ENCODE measurements at places on chromosomes 12 and 14.

DNA sequence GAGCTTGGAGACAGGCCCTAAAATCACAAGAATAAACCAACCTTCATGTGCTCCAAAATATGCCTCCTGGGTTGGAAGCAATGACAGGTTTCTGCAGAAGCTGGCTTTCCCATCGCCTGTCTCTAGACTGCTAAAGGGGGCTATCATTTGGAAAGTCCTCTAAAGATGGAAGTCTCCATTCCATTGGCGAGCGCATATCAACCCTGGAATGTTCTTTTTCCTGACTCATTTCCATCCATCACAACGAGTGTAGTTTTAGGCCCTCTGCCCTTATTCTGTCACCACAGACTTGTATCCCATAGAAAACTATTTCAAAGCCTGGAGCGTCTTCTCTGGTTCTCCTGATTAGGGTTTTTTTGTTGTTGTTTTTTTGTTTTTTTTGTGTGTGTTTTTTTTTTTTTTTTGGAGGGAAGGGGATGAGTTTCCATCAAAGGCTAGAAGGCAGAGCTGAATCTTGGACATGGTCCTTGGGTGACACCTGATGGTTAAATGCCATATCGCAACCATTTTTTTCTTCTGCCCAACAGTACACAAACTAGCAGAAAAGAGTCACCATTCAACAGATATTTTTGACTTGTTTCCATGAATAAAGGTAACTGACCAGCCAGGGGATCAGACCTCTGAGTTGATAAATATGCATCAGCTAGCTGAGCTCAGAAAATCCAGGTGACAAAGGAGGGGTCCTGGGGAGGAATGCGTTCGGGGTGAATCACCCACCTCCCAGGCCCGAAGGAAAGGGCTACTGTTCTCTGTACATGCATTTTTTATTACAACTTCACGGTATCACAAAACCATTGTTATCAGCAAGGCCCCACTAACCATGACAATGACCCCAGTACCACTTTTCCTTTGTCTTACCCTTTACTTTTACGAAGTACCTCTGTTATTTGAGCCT lies 40.5 kb downstream of the KCNA5 start:
- DNase-seq = no peak

GRCh38 chr12:114762490-114763110 lies 78.6 kb upstream of the TBX3 start:
- DNase-seq = no peak

- DNase-seq = no peak
Observed at GRCh38 chr14:69034612-69035262, 55.6 kb upstream of the ACTN1 start.

DNA sequence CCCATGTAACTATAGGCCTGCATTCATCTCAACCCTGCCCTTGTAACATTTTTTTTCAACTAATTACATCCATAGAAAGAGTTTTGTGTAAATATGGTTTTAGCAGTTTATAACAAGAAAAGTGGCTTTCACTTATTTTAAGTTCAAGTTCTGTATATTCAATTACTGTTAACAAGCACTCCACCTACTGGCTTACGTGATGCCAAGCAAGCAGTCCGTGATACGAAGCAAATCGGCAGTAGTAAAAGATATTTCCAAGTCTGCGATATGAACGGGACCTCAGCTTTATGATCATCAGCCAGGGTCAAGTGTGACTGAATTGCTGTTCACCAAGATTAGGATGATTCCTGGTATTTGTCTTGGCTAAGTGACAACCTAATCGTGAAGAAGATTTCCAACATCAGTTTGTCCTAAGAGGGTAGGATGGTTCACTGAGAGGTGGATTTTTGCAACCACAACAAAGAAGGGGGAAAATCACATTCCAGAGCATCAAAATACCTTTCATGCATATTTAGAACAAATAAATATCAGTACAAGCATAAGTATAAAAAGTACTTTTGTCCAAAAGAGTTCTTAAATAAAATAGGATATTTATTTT lies 456.2 kb downstream of the FOXG1 start:
- DNase-seq = no peak

- no peak for DNase-seq
Observed at GRCh38 chr12:31868965-31869364, 90.2 kb upstream of the RESF1 start.

- peak; percentile 81 for DNase-seq
Observed at GRCh38 chr12:2341871-2342270, 289.1 kb downstream of the CACNA1C start.

DNA sequence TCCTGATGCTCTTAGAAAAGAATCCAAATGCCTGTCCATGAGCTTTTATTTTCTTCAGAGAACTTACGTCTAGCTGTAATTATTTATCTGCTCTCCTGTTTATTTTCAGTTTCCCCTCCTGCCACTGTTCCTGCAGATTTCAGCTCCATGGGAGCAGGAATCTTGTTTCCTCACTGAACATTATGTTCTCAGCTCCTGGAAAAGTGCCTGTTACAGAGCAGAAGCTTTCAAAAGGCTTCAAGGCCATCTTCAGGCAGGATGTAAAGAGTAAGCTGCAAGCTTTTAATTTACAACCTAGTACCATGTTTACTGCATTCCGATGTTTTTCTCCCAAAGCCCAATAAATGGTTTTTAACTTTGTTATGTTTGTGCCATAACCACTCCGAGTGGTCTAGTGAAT lies 98.4 kb upstream of the BTG1 start:
- DNase-seq = no peak

- DNase-seq = no peak
Observed at GRCh38 chr12:91729543-91729942, 416.1 kb downstream of the BTG1 start.

DNA sequence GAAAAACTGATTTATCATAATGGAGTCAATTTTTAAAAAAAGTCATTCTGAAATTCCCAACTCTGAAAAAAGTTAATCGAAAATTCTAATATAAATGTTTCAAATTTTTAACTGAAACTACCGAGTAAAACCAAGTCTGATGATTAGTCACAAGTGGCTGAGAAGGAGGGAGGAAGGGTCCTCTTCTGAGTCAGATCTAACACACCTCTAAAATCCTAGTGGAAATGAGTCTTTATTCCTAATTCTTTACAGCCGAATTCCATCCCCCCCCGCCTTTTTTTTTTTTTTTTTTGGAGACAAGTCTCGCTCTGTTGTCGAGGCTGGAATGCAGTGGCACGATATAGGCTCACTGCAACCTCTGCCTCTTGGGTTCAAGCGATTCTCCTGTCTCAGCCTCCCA lies 37.9 kb downstream of the RAD9B start:
- no peak for DNase-seq

DNA sequence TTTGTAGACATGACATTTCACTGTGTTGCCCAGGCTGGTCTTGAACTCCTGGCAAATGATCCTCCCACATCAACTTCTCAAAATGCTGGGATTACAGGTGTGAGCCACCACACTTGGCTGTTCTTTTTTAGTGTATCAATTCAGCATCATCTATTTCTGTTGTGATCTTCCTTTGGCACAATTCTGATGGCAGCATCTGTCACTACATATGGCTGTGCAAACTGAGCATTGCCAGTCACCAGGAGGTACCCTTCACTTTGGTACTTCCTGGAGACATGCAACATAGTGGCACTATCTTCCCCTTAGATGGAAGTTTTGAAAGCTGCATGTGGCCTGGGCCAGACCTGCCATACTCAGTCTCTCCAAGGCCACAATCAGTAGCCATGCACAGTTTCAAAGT lies 467.1 kb upstream of the TMPO start:
- no peak for DNase-seq

GRCh38 chr14:104642540-104642868 lies 37.9 kb upstream of the TMEM179 start:
- DNase-seq = no peak

DNA sequence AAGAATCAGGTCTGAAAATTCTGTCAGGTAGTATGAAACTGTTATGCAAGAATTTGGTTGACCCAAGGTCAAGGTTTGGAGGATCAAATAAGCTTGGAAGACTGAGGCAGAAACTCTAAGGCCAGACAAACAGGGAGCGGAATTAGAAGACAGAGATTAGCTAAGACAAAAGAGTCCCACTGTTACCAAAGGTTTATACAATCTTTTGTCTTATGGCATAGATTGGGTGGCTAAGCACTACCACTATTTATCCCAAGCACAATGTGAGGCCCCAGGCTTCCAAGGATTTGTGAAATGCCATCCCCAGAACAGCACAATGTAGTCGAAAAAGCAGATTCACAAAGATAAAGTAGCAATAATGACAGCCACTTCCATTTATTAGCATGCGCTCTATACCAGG lies 311.2 kb downstream of the SEC23A start:
- no peak for DNase-seq

GRCh38 chr14:39369029-39369428 lies 63.2 kb downstream of the FBXO33 start:
- no peak for DNase-seq

DNA sequence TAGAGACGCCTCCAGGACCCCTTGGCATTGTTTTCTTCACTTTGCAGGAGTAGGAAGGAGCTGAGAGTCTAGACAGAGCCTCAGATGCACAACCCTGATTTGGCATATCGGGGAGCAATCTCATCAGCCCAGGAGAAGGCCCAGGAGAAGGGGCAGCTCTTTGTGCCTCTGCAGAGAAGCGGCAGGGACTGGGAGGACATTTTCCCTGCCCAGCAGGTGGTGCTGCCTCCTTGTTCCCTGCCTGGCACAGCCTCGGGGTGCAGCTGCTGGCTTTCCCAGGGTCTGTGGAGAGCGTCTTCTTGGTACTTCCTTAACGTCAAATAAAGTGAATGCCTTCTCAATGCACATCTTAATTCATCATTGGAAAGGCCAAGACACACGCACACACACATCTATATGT lies 419.5 kb downstream of the TMEM121 start:
- no peak for DNase-seq

GRCh38 chr12:52969828-52970569 lies 21.1 kb downstream of the KRT18 start:
- no peak for DNase-seq

DNA sequence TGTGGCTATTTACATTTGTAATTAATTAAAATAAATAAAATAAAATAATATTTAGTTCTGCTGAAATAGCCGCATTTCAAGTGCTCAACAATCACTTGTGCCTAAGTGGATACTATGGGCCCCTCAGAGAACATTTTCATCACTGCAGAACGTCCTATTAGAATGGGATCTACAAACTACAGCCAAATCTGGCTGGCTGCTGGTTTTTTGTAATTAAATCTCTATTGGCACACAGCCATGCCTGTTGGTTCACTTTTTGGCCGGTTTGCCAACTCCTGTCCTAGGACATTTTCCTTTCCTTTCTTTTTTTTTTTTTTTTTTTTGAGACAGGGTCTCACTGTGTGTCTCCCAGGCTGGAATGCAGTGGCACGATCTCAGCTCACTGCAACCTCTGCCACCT lies 9.8 kb downstream of the CCDC63 start:
- DNase-seq = no peak

DNA sequence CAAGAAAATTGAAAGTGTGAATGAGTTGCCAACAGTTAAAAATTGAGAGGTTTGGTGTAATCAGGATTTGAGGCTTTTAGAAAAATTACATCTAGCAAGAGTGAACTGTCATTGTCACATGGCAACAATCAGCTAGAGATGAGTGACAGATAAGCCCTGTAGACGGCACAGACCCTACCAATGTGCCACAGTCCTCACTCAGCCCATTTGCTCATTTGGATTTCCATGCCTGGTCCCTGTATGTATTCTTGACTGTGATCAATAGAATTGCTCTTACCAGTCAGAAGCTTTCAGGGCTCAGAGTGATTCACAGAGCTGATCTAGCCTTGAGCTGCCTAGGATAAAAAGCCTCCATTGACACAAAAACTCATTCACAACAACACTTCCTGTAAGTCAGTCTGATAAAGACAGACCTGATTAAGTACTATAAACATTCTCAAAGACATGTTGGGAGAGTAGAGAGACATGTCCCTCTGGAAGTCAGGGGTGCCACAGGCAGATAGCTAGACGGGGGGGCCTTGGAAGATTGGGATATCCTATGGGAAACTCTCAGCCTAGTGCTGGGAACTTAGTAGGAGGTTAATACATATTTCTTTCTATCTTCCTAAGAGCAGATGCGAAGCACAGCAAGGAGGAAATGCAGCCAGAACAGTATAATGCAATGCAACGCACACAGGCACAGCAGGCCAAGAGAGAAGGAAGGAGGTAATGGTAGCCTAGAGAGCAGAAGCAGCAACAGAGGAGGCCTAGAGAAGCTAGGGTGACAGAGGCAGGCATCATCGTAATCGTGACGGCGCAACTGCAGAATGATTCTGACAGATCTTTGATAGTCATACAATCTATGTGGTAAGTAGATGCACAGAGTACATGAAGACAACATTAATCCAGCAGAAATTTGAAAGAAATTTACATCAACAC lies 2.0 kb upstream of the PELI2 start:
- DNase-seq = no peak

- no peak for DNase-seq
Observed at GRCh38 chr12:74339211-74339610, 198.4 kb upstream of the ATXN7L3B start.

DNA sequence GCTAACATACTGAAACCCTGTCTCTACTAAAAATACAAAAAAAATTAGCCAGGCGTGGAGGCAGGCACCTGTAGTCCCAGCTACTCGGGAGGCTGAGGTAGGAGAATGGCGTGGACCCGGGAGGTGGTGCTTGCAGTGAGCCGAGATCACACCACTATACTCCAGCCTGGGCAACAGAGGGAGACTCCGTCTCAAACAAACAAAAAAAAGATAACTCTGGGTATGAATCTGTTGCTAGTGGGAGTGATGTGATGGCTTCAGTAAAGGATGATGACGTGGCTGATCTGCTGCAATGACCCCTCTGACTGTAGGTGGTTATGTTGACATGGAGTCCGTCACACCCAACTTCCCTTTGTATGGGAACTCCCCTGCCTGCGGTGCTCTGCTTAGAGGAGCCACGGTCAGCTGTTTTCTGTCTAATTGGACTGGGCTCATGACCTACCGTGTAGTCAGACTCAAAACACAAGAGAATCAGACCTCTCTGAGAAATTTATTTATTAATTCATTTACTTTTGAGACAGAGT lies 59.1 kb upstream of the MED13L start:
- DNase-seq = no peak

- no peak for DNase-seq
Observed at GRCh38 chr12:111185889-111186227, 183.0 kb downstream of the PHETA1 start.

DNA sequence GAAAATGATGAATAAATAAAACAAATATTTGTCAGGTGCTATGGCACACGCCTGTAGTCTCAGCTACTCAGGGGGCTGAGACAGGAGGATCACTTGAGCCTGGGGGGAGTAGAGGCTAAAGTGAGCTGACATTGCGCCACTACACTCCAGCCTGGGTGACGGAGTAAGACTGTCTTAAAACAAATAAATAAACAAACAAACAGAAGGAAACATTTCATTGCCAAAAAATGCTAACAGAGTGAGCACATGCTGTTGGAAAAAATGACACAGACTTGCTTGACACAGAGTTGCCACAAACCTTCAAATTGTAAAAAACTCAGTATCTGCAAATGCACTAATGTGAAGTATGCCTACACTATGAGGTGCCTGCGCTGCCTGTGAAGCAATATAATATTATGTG lies 50.8 kb upstream of the AP4S1 start:
- DNase-seq = no peak

- DNase-seq = no peak
Observed at GRCh38 chr14:102150083-102150482, 10.4 kb downstream of the WDR20 start.

GRCh38 chr12:78403136-78403535 lies 461.4 kb upstream of the SYT1 start:
- no peak for DNase-seq

GRCh38 chr12:119020406-119021360 lies 39.3 kb downstream of the SRRM4 start:
- no peak for DNase-seq

GRCh38 chr12:2930865-2931264 lies 28.3 kb upstream of the TEAD4 start:
- no peak for DNase-seq

Data from SIG-M5 (cell line).